ENCODE measurements at places on chromosomes 12 and 14.

- DNase-seq = no peak
These were observed 165.0 kb downstream of the OTOGL start for GRCh38 chr12:80264386-80264785.

DNA sequence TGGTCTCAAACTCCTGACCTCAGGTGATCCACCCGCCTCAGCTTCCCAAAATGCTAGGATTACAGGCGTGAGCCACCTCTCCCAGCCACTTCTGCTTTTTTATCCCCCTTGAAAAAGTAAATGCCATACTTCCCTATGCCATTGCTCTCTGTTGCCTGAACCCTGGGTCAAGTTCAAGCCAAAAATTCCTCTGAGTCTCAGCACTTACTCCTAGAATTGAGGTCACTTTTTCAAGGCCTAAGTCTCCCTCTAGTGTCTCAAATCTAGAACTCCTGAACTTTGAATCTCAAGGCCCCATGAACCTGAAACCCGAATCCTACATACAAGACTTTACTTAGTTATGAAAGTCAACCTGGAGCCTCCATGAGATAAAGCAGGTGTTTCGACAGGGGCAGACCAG lies 1.4 kb upstream of the APOBEC1 start:
- DNase-seq = no peak

DNA sequence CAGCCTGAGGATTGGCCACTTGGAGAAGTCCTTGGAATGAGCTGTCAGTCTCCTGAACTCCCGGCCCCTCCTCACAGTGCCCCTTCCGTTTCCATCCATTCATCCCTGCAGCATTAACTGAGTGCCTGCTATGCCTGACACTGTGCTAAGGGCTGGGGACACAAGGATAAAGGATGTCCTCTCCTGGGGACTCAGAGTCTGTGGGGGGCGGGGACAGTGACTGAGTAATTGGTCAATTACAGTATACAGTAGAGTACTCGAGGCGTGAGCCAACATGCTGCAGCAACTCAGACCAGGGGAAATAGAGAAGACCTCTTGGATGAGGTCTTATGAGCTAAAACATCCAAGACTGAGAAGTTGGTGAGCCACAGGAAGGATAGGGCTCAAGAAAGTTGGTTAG lies 43.4 kb upstream of the PWP1 start:
- DNase-seq = no peak

GRCh38 chr12:107326237-107326636 lies 232.9 kb upstream of the CRY1 start:
- no peak for DNase-seq

DNA sequence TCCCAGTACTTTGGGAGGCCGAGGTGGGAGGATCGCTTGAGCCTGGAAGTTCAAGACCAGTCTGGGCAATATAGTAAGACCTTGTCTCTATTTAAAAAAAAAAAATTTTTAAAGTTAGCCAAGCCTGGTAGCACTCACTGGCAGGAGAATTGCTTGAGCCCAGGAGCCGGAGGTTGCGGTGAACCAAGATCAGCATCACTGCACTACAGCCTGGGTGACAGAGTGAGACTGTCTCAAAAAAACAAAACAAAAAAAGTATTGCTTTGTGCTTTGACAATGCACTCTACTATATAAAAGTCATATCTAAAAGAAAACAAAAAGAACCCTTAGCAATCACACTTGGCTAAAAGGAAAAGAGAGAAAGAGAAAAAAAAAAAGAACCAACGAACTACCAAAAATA lies 26.8 kb downstream of the GNPTAB start:
- DNase-seq = no peak
